ENCODE measurements at places on chromosomes 16 and 17.

DNA sequence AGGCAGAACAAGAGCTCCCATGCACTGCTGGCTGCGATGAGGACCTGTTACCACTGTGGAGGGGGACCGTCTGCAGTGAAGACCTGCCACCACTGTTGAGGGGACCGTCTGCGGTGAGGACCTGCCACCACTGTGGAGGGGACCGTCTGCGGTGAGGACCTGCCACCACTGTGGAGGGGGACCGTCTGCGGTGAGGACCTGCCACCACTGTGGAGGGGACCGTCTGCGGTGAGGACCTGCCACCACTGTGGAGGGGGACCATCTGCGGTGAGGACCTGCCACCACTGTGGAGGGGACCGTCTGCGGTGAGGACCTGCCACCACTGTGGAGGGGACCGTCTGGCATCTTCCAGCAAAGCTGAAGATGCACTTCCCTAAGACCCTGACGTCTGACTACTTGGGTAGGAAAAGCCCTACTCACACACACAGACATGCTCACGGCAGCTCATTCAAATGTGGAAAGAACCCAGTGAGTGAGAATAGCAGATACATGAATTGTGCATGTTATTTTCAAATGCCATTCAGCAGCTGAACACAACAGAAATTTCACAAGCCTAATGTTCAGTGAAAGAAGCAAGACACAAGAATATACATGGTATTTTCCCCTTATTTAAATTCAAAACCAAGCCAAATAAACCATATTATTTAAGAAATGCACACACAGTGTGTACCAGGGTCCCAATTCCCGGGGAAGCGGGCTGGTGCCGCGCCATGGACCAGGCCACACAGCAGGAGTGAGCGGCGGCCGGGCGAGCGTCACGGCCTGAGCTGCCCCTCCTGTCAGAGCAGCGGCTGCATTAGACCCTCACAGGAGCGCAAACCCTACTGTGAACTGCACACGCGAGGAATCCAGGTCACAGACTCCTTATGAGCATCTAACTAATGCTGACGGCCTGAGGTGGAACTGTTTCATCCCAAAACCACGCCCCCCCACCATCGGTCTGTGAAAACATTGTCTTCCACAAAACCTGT, 64.2 kb upstream of the METRNL start:
- DNase-seq, result no peak

GRCh38 chr16:30534368-30535105, at the start of gene ZNF747:
ZNF747 (minus strand) TSS chr16:30534858; CDS start chr16:30534679, 179 bp downstream.
- peak; percentile 80 for DNase-seq

DNA sequence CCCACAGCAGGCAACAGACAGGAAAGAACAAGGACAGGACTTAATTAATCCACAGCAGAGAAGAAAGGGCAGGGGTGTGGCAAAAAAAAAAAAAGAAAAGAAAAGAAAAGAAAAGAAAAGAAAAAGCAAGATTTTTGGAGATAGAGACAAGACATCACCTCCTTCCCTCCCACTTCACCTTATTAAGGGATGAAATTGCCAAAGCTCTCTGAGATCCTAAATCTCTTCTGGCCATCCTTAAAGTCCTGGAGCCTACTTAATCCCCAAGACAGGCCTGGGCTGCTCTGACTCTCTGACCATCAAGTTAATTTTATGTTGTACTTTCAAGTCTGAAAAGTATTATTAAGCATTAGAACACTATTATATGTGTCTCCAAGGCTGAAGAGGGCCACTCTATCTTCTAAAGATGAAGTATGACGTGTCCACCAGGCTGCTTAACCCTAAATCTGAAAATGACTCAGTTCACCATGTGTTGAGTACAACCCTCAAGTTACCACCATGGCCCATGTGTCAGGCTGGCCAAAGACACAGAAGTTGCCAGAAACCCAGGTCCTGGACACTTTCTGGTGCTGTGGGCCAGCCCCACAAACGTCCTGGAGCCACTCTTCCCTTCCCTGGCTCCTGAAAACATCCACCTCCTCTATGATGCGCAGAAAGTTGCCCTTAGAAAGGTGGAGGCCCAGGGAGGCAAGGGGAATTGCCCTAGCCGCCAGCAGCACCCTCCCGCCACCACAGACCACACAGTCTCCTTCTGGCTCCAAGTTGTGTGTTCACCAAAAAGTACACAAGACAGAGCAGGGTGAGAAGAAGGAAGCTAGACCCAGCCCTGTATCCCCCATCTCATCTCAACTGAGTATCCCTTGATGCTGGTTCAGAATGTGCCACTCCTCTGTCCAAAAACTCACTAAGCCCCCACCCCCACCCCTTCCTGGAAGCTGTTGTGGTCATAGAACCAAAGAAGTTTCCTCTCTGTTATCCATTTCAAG, 2.7 kb downstream of the SOCS1 start:
- peak; percentile 27 for DNase-seq

- DNase-seq, result no peak
Observed at GRCh38 chr17:50278526-50279180, 4.4 kb downstream of the TMEM92 start.

DNA sequence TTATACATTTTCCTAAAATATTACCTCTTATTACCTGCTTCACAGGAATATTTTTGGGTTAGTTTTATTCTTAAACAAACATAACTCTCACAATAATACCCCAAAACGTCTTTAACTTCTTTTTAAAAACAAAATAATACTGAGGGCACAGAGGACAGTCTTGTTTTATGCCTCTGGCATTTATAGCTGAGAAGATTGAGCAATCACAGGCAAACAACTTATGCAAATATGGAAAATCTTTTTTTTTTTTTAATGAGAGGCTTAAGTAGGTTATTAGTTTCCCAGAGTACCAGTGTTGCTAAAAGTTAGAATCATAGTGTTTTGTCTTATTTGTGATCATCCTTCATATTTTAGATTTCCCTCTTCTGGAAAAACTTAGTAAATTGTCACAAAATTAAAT, 195.0 kb downstream of the FTO start:
- DNase-seq, result peak; percentile 45

GRCh38 chr16:53668869-53669268, 34.8 kb downstream of the RPGRIP1L start:
- no peak for DNase-seq
